ENCODE measurements at places on chromosomes 1 and 21.

GRCh38 chr1:53370369-53370961 is 42.6 kb upstream of the LRP8 start:
- peaks cover 8% of the 10 kb centered on the region for H3K27me3 ChIP-seq
- H3K27ac ChIP-seq: no peak overlapping the region
- DNase-seq: no peak
- no peak overlapping the region for H3K4me3 ChIP-seq
- no peaks in the 10 kb centered on the region for H3K36me3 ChIP-seq

- H3K36me3 ChIP-seq: no peaks in the 10 kb centered on the region
- H3K4me3 ChIP-seq: no peak overlapping the region
- H3K27ac ChIP-seq: no peak overlapping the region
Measured at GRCh38 chr1:17199267-17200044, 5.5 kb upstream of the PADI1 start.

GRCh38 chr1:225409051-225409450 is 18.8 kb downstream of the LBR start:
- no peak overlapping the region for H3K4me3 ChIP-seq
- H3K27ac ChIP-seq: no peak overlapping the region
- H3K27me3 ChIP-seq: no peaks in the 10 kb centered on the region
- peaks cover 91% of the 10 kb centered on the region for H3K36me3 ChIP-seq
- H3K4me1 ChIP-seq: no peaks in the 10 kb centered on the region
- no peak for DNase-seq

GRCh38 chr1:224774378-224774777 is 155.1 kb upstream of the DNAH14 start:
- no peaks in the 10 kb centered on the region for H3K4me1 ChIP-seq
- DNase-seq: no peak
- H3K4me3 ChIP-seq: no peak overlapping the region
- no peaks in the 10 kb centered on the region for H3K36me3 ChIP-seq

- no peaks in the 10 kb centered on the region for H3K36me3 ChIP-seq
- no peak for DNase-seq
- no peaks in the 10 kb centered on the region for H3K27me3 ChIP-seq
- peaks cover 79% of the 10 kb centered on the region for H3K4me1 ChIP-seq
Measured at GRCh38 chr1:208203848-208204609, 40.2 kb downstream of the PLXNA2 start.

DNA sequence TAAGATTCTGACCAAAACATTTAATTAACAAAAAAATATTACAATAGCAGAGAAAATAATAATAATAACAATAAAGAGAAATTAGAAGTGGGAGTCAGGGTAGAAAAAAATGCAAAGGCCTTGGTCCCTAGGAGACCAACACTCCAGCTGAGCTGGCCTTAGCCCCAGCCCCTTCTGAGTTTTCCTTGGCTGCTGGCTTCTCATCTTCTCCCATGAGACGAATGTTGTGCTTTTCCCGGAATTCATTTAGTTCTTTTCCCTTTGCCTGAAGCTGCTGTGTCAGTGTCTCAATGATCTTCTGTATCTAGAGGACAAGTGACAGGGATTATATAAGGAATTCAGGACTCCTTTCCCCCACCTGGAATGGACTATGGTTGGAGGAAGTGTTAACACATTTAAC is 2.4 kb downstream of the KLHDC9 start:
- no peaks in the 10 kb centered on the region for H3K27me3 ChIP-seq
- peaks cover 6% of the 10 kb centered on the region for H3K4me1 ChIP-seq
- DNase-seq: no peak
- H3K4me3 ChIP-seq: no peak overlapping the region
- peaks cover 23% of the 10 kb centered on the region for H3K36me3 ChIP-seq

DNA sequence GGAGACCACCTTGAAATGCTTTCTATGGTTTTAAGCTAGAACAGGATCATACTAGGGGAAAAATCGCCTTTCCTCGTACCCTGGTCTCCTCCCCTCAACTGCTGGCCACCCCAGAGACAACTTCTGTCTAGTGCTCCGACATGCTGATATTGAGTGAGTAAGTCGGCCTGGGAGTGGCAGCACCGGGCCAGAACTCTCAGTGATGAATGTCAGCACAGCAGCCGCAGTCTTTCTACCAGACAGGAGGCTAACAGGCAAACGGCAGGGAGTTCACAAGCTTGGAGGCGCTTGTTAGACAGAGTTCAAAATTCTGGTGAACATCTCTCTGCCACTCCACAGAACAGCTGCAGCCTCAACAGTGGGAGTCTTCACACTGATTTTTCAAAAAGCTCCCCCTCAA is 716.9 kb downstream of the ADGRL2 start:
- peak; percentile 51 for DNase-seq
- no peaks in the 10 kb centered on the region for H3K4me1 ChIP-seq
- H3K36me3 ChIP-seq: no peaks in the 10 kb centered on the region
- H3K27ac ChIP-seq: no peak overlapping the region
- H3K27me3 ChIP-seq: no peaks in the 10 kb centered on the region
- H3K4me3 ChIP-seq: no peak overlapping the region

DNA sequence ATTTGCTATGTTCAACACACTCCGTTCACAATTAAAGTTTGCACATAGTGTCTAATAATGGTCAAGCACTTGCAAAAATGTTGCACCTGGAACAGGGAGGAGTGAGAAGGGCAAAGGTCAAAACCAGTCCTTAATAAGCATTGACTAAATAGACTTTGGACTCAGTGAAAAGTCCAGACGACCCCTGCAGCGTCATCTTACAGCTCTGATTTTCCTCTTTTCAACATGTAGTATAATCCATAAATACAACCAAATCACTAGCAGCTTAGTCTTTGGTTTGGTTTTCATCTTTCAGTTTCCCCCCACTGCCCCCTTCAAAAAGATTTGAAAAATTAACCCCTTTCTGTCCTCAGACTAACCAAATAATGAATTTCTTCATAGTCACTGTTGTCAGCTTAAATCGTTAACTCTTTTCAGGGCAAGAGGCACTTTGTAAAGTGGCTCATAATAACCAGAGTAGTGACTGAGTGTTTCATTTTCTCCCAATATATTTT is 290.3 kb downstream of the PTPRC start:
- DNase-seq: no peak
- H3K27me3 ChIP-seq: no peaks in the 10 kb centered on the region
- H3K27ac ChIP-seq: peak overlapping the region; percentile 50
- H3K36me3 ChIP-seq: no peaks in the 10 kb centered on the region

DNA sequence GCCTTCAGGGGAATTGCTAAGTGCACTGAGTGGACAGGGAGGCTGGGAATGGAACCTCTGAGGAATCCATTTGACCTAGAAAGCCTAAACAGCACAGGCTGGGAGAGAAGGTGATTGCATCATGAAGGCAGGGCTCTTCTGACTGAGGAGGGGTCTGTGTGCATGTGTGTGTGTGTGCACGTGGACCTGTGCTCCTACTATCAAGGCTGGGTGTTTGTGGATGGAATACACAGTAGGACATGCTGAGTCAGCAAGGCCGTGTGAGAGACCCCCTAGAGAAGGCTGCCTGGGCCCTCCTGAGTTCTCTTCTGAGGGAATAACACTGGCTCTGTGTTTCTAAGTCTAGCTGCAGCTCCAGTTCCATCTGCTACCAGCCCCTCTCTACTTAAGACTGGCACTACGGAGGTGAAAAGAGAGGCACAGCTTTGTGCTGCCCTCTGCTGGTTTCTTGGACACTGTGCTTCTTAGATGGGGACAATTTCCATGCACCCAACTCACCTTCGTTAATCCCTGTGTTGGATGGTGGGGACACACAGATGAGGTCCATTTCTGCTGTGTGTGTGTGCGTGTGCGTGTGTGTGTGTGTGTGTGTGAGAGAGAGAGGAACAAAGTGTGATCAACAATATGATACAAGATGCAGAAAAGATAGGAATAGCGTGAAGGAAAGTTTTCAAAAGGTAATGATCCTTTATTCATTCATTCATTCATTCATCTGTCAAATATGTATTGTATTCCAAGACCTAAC is 6.2 kb upstream of the EFCAB14 start:
- H3K4me3 ChIP-seq: no peak overlapping the region
- no peaks in the 10 kb centered on the region for H3K27me3 ChIP-seq
- no peak overlapping the region for H3K27ac ChIP-seq
- no peaks in the 10 kb centered on the region for H3K36me3 ChIP-seq
- H3K4me1 ChIP-seq: no peaks in the 10 kb centered on the region
- DNase-seq: no peak
